ENCODE measurements at places on chromosomes 6 and 20.

DNA sequence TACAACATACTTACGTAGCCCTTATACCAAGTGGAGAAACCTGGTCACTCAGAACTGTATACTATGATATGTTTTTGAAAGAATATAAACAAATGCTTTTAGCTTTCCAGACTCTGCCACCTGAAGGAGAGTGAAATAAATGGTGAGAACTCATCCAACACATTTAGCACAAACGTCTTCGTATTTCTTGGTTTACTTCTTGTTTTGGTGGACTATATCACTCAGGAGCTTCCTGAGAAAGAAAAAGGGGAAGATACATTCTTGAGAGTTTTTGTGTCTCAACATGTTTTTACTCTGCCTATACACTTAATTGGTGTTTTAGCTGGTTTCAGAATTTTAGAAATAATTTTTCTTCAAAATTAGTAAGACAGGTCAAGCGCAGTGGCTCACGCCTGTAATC, 19.4 kb upstream of the CTAGE9 start:
- DNase-seq, result no peak

DNA sequence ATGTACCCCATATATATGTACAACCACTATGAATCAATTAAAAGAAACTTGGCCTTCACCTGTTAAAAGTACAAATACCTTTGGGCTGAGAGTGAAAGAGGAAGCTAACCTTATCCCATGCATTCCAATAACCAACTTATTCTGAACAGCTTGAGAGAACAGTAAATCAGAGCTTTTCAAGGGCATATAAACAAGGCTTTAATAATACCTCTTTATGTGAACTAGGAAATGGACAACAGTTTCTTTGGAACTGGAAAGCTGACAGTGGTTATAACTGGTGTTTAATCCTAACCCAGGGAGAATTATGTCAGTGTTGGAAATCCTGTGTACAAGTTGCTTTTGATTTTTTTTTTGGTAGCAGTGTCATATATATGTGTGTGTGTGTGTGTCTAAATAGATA, 170.5 kb downstream of the TFAP2B start:
- DNase-seq, result no peak

GRCh38 chr6:157232161-157232895, 91.0 kb downstream of the TMEM242 start:
- DNase-seq, result no peak

- DNase-seq, result no peak
Observed at GRCh38 chr20:13046409-13046808, 37.6 kb downstream of the SPTLC3 start.

- DNase-seq, result no peak
Observed at GRCh38 chr6:89323511-89323971, 8.4 kb upstream of the GABRR2 start.

- no peak for DNase-seq
Observed at GRCh38 chr6:3291346-3291745, 32.6 kb downstream of the PSMG4 start.

- no peak for DNase-seq
Observed at GRCh38 chr6:86487660-86488221, 449.6 kb upstream of the HTR1E start.

GRCh38 chr6:78554341-78554740, 313.0 kb upstream of the IRAK1BP1 start:
- no peak for DNase-seq

DNA sequence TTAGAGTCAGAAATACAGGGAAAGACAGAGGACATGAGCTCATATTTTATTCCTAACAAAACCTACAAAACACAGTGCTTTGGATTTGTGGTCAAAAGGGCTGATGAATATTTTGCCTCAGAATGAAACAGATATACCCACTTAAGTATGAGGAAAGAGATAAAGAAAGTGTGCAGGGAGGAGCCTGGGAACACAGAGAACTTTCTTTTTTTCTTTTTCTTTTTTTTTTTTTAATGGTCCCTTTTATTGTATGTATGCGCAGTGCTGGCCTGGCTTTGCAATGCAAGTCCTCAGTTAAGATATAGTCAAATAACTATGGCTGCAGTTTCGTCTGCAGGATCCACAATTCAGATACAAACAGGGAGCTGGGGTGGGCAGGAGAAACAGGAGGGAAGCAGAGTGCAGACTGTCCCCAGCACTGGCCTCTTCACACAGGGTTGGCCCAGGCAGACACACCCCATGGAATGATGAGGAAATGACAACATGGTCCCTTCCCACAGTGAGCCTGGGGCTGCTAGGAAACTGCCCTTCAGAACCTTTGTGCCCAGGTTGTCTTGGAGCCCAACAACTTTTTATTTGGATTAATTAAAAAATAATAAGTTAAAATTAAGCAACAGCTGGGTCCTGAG, 629.8 kb upstream of the AGPAT4 start:
- no peak for DNase-seq

DNA sequence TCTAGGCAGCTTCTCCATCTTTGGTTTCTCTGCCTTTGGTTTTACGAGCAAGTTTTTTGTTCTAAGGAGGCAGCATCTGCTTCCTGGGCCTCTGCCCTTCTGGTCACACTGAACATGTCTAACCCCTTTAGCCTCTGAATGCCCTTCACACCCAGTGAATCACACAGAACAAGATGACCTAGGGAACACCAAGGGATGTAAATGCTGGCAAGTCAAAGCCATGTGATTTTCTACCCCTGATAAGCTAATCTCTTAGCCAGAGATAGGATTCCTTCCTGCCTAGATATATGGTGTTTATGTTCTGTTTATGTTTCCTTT, 7.2 kb upstream of the BPIFB6 start:
- DNase-seq, result no peak

GRCh38 chr6:149634315-149634714, 14.2 kb downstream of the KATNA1 start:
- DNase-seq, result no peak

DNA sequence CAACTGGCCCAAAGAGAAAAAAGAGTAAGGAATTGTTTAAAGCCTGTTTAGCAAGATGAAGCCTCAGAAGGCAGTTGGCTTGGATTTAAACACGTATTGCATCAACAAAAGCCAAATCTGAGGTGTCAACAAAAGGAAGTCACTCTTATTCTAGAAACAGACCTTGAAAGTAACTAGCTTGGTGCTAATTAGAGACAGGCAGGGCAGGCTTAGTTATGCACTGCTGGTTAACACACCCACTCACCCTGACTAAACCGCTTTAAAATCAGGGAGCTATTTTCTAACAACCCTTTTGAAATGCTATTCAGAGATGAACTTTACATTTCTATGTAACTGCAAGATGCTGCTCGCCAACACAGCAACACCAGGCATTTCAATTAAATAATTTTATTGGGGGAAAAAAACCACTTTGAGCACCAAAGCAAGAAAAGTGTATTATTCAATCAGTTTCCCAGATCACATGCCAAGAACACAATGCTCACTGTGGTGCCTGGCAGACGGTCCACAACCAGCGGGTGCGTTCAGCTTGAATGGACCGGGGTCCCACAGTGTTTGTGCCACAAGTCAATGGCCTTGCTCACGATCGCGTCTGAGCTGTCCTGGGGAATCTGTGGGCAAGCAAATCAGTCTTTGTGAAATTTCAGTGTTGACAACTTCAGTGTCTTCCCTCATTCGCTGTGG, 23.6 kb downstream of the TBC1D7 start:
- DNase-seq, result no peak

DNA sequence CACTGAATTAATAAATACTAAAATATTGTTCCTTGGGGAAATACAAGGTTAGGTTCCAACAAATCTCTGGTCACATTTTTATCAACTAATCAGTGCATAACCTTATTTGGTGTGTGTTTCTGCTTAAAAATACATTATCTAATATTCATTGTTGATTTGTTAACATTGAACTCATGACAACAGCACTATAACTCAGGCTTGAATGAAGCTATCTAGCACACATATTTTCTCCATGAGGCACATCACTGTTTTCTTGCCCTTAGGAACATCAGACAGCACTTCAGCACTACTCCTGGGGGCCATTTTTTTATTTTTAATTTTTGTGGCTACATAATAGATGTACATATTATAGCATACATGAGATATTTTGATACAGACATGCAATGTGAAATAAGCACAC, 277.2 kb upstream of the NT5E start:
- DNase-seq, result no peak

DNA sequence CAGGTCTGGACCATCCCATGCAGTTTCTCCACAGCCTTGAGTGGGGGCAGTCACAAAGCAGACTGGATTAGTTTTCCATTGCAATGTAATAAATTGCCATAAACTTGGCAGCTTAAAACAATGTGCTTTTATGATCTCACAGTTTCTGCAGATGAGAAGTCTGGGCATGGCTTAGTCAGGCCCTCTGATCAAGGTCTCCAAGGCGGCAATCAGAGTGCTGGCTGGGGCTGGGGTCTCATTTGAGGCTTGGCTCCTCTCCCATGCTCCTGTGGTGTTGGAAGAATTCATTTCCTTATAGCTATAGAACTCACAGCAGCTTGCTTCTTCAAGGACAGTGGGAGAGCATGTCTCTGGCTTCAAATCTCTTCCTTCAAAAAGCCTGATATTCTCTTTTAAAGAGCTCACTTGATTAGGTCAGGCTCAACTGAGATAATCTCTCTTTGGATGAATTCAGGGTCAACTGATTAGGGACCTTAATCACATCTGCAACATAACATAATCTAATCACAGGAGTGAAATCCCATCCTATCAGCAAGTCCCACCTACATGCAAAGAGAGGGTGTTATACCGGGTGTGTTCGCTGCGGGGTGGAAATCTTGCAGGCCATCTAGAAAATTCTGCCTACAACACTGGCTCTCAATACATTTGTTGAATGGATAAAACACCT, 77.4 kb upstream of the SULF2 start:
- DNase-seq, result no peak

DNA sequence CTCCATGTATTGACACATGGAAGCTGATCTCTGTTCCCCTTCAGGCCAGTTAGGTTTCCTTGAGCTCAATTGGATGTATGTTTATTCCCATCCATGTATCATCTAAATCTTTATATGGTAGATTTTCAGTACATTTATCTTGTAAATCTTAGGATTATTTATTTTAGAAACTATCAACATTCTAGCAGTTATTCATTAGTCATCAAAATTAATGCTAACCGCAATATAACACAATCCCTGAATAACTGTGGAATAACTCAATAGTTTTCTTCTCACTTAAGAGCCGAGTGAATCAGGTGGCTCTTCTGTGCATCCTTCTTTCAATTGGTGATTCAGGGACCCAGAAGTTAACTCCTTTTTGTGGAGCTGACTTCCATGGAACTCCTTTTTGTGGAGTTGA, 15.5 kb upstream of the TBX18 start:
- DNase-seq, result no peak

GRCh38 chr20:5770987-5771318, 20.8 kb downstream of the SHLD1 start:
- DNase-seq, result no peak

DNA sequence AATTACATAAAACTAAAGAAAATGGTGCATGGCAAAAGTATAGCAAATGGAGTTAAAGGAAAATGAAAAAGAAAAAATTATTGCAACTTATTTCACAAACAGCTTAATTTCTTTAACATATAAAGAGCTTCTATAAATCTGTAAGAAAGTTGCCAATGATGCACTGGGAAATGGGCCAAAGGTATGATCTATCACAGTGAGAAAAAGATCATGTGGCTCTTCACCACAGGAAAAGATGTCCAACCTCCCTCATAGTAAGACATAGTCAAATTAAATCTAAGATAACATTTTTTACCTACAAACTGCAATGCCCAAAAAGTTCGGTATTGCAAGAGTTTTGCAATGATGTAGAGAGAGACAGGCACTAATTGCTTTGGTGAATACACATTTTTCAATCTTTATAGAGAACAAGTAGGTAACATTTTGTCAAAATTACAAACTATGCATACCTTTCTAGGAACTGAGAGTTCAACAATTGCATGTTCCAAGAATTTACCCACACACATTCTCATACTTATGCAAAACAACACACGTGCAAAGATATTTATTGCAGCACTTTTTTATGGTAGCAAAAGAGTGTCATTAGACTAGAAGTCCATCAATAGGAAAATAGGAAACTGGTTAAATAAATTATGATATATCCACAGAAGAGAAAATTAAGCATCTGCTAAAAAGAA, 372.6 kb downstream of the QKI start:
- DNase-seq, result no peak

DNA sequence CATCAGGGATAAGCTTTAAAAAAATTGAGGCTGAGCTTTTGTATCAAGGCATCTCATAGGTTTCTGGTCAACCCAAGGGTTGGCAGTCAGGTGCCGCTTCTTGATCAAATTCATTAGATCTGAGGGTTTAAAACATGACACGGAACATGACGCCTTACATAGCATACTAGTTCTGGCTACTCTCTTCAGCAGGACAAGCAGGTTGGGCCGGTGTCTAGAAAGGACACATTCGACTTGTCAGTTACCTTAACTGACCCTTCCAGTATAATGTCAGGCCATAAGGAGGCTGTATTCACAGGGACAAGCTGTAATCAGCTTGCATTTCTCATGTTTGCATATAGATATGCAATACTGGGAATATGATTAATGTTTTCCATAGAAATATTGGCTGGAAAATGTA, 65.6 kb downstream of the PHACTR1 start:
- DNase-seq, result no peak

GRCh38 chr6:38671885-38672467, 31.0 kb downstream of the GLO1 start:
- no peak for DNase-seq

GRCh38 chr20:12030470-12030869, 112.8 kb downstream of the BTBD3 start:
- DNase-seq, result no peak

GRCh38 chr6:33490198-33490597, 35.8 kb downstream of the ZBTB9 start:
- DNase-seq, result no peak

DNA sequence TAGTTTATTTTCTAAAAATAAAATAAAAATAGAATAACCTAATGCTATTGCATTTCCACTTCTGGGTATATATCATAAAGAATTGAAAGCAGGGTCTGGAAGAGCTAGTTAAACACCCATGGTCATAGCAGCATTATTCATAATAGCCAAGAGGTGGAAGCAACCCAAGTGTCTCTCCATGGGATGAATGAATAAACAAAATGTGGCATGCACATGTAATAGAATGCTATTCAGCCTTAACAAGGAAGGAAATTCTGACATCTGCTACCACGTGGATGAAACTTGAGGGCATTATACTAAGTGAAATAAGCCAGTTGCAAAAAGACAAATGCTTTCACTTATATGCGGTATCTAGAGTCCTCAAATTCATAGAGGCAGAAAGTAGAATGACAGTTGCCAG, 130.8 kb downstream of the TIAM2 start:
- no peak for DNase-seq

GRCh38 chr6:10759312-10759839, 11.8 kb downstream of the TMEM14B start:
- no peak for DNase-seq

GRCh38 chr20:21114584-21114983, 8.4 kb upstream of the LINC00237 start:
- DNase-seq, result no peak

DNA sequence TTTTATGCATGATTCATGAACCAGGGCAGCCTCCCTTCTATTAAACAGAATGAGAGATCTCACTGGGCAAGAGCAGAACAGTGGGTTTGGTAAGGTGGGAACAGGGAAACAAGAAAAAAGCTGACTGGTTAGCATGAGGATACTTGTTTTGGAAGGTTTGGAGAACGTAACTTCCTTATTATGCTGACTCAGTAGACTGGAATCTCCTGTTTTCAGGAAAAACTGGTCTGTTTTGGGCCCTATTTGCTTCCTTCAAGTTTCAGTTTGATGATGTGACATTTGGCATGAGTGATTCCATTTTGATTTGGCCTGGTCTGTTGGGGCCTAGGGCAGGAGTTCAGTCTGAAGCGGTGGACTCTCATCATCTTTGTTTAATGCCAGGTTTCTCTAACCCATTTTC, 172.0 kb downstream of the MYLK4 start:
- DNase-seq, result no peak
